ENCODE measurements at places on chromosomes 13 and 19.

GRCh38 chr13:46605076-46605824, 52.3 kb downstream of the LRCH1 start:
- DNase-seq, result no peak

DNA sequence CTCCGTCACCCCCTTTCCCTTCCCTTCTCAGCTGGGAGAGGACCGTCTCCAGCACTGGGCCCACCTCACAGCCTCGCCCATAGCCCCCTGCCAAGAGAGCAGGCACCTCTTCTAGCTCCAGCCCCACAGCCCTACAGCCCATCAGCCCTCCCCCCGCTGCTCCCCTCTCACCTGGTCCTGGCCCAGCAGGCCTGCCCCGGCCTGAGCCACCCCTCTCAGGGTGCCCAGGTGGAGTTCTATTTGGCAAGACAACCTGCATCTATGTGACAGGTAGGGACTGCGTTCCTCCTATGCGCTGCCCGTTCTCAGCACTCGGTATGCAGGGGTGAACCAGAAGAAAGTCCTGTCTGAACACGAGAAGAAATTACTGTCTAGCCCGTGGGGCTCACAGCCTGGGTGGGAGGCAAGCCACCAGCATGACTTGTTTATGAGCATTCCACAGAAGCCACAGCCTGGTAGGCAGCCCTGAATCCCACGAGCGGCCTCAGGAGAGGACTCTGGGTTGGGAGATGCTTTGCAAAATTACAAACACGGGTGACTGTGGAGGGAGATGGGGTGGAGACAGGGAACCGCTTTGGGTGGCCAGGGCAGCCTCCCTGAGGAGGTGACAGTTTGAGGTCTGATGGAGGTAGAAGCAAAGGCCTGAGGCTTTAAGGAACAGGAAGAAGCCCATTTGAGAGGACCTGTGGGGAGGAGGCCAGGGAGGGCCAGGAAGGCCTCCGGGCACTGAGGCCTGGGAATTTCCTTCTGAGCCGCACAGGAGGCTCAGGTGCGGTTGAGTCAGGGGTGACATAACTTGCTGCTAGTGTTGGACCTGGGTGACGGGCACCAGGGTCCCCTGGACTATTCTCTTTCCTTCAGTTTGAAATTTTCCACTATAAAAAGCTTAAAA, 1.2 kb upstream of the PLEKHF1 start:
- no peak for DNase-seq

DNA sequence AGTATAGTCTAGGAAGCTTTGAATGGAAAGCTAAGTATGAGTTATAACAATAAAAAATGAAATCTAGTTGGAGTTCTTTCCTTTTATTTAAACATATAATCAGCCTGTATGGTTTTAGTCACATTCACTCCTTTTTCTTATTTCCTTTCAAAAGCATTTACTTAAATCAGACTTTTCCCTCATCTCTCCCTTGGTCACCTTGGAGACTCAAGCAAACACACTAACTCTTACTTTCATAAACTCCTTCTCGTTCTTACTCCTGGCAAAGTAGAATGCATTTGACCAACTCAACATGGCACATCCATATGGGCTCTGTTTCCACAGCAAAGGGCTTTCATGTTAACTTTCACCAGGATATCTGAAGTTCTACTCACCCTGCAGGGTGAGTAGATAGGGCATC, 400.0 kb downstream of the LMO7 start:
- no peak for DNase-seq

- no peak for DNase-seq
Measured at GRCh38 chr13:98751861-98752466, 508 bp downstream of the SLC15A1 start.

DNA sequence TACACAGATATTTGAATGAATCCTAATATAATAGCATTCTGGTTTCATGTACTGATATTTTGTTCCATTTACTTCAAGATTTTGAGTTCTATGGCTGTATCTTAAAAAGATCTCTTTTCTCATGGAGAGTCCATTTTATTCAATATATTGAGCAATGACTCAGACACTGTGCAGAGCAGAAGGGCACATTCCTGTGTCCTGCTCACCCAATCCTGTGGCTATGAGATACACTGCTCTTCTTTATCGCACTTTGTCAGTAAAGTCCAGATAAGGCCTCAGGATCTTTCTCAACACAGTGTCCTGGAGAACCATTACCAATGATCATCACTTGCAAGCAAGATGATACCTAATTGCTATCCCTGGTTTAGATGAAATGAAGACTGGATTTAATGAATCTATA, 155.0 kb downstream of the CYSLTR2 start:
- no peak for DNase-seq

GRCh38 chr19:32675720-32676185, at the start of gene RGS9BP:
Gene RGS9BP, plus strand, starts transcription at chr19:32675848. Its CDS starts 416 bp downstream, at chr19:32676264.
- peak; percentile 78 for DNase-seq

All from HEK293T (cell line).